COR-L47 (cell line): ENCODE measurements at places on chromosomes 7 and 10.

DNA sequence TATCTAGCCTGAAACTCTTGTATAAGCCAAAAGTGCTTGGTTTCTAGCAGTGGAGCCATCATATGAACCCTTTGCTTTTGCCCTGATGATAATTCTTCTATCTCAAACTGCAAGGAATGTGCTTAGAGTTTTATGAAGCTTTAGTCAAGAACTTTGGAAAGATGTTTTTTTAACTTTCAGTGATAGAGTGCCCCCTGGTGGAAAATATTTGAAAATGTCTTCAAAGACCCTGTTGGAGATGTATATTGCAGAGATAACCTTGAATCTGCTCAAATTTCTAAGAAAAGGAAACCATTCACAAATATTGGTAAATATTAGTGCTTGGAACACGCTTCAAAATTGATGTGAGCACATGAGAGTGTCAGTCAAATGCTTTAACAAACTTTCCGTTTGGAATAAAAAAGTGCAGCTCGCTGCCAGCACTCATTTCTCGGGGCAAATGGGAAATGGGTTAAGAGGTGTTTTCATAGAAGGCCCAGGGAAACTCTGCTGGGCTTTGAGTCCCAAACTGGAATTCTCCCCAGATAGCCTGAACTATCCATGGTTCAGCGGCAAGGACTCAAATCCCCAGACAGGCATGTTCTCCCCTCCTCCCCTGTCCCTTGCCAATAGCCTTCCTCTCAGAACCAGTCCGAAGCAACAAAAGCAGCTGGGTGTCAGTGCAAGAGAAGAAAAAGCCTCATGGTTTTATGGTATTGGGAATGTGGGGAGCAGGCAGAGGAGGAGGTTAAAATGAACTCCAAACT lies 129.3 kb downstream of the MYOF start:
- DNase-seq: no peak

DNA sequence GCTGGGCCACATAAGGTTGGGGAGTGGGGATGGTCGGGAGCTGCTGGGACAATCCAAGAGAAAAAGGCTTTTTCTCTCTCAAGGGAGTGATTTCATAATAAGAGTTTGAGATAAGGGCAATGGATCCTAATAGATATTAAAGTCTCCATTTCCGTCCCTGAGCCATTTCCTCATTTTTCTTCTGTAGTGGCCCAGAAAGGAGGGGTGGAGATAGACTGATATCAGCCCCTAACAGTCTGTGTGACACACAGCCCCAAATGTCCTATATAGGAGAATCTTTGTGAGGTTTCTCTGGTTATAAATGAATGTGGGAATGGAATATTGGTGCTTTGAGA lies 35.2 kb downstream of the PRSS2 start:
- DNase-seq: no peak

GRCh38 chr7:82789883-82790609 lies 346.5 kb upstream of the CACNA2D1 start:
- no peak for DNase-seq

DNA sequence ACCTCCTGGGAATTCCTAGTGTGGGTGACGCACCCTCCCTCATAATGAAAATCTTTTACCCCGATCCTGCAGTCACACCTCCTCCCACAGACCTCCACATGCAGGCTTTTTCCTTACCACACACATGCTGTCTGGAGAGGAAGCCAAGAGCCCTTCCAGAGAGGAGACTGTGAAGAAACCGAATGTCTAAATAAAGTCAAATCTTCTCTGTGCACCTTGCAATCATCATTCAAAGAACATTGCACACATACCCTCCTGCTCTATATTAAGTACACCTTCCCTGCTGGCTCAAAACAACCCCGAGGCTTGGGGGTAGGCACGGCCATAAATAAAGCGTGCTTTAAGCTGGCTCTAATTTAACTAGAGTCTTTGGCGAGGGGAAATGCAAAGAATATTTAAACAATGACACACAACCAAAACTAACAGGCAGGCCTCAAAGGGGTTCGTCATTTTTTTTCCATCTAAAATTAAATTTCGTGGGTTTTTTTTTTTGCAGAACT lies 34.9 kb downstream of the CALML3 start:
- no peak for DNase-seq

DNA sequence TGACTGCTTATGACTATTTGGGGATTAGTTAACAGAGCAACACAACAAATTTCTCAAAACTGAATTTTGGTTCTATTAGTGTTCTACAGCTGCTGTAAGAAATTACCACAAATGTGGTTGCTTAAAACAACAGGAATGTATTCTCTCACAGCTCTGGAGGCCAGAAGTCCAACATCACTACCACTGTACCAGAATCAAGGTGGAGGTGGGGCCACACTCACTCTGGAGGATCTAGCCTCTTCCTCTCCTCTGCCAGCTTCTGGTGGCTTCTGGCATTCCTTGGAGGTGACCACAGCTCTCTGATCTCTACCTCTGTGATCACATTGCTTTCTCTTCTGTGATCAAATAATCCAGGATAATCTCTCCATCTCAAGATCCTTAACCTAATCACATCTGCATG lies 194.7 kb upstream of the BMPER start:
- no peak for DNase-seq

DNA sequence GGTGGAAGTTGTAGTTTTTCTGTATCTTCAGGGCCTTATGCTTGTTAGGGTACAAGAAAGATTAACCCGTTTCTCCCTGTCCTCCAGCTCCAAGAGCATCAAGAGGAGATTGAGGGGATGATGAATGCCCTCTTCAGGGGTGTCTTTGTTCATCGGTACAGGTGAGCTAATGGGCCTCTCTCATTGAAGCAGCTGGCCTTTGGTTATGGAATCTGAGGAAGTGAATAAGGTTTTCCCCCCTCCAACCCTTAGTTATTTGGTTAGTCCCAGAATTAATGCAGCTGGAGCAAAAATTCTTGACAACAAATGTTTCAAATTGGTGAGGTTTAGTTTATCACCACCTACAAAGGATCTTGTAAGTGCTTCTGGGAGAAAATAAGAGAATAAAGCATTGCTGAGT lies 17.5 kb downstream of the STAG3 start:
- DNase-seq: no peak

- DNase-seq: no peak
These were observed 298.6 kb upstream of the MTPN start for GRCh38 chr7:136275794-136276193.

GRCh38 chr7:136079478-136079892 lies 102.3 kb upstream of the MTPN start:
- no peak for DNase-seq

DNA sequence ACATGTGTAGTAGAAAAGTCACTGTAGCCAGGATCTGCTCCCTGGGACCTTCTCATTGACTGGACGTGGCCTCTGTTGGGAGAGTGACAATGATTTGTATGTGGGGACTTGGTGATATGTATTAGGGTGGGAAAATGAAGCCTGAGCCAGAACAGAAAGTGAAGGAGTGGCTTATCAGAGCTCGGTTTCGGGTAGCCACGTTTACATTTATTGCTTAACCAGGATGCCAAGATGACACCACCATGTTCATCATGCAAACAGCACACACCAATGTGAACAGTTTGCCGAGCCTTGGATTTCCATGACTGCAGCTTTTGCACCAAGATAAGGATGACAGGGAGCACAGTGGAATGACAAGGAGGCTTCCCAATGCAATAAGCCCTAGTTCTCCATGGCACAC lies 112.8 kb upstream of the STK17A start:
- no peak for DNase-seq

- peak; percentile 73 for DNase-seq
These were observed 231.8 kb downstream of the KCNMA1 start for GRCh38 chr10:77405771-77406241.

GRCh38 chr10:14822879-14823755 lies 14.7 kb downstream of the CDNF start:
- DNase-seq: no peak

DNA sequence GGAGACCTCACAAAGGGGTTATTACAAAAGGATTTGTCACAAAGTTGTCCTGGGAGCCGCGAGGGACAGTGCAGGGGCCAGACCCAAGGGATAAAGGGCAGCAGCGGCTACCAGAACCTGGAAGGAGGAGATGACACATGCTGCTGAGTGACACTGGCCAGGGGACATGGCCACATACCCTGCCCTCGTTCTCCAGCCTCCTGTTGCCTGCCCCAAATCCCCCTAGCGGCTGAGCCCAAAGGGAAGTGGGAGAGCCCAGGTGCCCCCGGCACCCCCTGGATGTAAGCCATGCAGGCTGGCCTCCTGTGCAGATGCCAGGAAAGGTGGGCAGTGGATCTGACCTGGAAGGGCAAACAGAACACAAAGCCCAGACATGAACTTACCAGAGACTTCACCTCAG lies 42.7 kb downstream of the C10orf143 start:
- no peak for DNase-seq

DNA sequence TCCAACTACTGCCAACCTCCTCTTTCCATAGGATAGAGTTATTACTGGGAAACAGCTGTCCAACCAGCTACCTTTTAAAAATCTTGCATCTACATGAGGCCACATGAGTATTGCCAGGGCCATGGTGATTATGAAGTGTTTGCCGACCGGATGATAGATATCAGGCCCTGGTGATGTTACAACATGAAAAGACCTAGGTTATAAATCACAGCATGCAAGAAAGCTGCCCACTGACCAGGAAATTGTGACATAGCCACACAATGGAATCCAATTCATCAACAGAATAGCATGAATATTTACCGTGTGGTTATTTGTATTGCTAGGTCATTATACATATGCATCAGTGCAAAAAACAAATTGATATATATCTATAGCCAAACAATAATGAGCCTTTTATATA lies 517.0 kb downstream of the INHBA start:
- DNase-seq: no peak

GRCh38 chr10:120318862-120319261 lies 138.2 kb upstream of the PLPP4 start:
- no peak for DNase-seq

- peak; percentile 11 for DNase-seq
These were observed 132.4 kb downstream of the GRM3 start for GRCh38 chr7:86776136-86776535.

DNA sequence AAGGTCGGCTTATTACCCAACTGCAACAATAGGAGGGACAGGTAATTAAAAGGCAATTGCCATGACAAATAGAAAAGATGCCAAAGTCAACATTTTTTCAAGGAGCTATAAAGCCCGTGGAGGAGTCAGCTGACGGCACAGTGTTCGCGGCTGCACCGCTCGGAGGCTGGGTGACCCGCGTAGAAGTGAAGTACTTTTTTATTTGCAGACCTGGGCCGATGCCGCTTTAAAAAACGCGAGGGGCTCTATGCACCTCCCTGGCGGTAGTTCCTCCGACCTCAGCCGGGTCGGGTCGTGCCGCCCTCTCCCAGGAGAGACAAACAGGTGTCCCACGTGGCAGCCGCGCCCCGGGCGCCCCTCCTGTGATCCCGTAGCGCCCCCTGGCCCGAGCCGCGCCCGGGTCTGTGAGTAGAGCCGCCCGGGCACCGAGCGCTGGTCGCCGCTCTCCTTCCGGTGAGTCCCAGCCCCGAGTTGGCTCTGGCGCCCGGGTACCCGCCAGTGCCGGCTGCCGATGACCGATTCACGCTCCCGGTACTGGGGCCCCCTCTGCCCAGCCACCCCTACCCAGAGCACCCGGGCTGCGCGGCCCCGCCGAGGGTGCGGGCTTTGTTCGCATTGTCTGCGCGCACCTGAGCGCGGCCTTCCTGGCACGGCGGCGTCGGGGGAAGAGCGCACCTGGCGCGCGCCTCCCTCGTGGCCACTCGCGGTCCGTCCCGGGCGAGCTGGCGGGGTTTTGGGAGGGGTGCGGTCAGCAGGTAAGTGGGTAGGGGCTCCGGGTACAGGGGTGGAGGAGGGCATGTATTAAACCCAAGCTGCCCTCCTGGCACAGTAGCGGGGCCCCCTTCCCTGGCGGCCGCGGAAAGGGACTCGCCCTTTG lies at the start of gene VWA2:
VWA2 (plus strand) TSS at position 138 of the 877 bp plus-strand sequence. CDS start 9,460 bp downstream, outside the sequence.
- peak; percentile 44 for DNase-seq

DNA sequence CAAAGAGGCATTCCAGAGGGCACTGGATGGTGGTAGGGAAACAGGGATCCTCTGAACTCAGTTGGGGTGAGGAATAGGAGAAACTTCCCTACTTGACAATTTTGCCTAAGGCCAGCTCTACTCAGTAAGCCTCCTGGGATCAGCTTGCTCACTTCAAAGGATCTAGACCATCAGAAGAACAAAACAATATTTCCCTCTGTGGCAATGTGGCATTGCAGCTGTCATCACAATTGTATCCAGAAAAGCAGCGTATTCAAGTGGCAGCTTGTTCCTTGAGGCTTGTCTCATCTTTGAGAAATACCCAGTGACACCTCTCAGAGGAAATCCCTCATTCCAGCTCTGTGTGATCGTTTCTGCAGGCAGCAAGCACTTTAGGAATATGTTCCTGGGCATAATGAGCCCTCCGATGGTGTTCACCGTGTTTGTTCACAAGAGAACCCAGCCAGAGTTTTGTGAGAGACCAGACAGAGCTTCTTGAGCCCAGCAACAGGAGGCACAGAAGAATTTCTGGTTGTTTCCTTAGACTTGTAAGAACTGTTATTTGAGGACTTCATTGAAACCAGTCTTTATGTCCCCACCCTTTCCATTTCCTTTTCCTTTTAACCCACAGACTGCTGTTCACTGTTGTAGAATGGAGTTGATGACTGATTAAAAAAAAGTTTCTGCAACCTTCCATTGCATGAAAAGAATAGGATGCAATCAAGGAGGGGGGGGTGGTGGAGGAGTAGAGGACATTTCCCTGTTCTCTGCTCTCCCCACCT lies 747.3 kb downstream of the LRMDA start:
- no peak for DNase-seq

DNA sequence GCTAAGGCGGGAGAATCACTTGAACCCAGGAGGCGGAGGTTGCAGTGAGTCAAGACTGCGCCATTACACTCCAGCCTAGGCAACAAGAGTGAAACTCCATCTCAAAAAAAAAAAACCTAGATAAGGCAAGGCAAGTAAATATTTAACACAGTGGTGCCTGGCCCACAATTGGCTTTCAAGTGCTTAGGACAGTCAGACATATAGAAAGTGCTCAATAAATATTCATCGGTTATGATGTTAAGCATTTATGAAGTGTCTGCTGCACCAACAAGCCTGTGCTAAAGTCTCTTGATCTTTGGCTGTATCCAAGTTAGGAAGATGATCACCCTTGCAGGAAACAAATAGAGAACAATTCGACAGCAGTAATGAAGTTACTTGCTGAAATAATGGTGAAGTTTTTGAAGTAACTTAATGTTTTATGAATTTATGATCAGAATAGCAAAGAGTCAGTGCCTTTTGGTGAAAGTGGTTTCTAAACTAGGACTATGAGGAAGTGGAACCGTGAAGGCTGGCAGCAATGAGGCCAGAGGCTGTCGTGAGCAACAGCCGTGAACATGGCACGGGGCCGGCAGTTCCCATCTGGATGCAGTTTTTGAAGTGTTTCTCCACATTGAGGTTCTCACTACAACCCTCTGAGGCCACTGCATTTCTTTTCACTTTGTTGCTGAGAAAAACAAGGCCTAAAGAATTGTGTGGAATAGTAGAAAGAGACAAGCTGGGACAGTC lies 48.1 kb upstream of the GATA3 start:
- no peak for DNase-seq
